Testis (tissue), 5 donors: ENCODE measurements at places on chromosomes 2 and 18.

GRCh38 chr2:8611700-8612099 lies 70.2 kb upstream of the ID2 start:
- no peak for DNase-seq

- no peak for DNase-seq
Measured at GRCh38 chr18:45871431-45872084, 46.1 kb downstream of the SIGLEC15 start.

GRCh38 chr2:232646726-232647125 lies 13.3 kb downstream of the EFHD1 start:
- no peak for DNase-seq

- peak; percentile 21 for DNase-seq
Measured at GRCh38 chr2:228689053-228689452, 507.6 kb upstream of the SPHKAP start.

DNA sequence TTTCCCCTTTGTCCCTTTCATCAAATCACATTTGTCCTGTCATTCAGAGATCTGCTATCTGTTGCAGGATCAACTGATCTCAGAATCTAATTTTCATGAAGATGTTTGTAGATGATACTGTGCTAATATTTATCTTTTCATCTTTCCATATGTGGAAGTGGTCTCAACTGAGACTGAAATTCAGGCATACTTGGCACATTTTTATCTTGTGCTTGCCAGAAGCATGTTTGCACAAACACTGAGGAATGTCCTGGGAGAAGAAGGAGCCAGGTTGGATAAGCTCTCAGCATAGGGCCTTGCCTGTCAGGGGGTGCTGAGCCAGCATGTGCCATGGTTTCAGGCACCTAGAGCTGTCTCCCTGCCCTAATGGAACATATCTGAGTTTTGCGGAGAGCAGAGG lies 24.5 kb upstream of the MMADHC start:
- DNase-seq: no peak

- no peak for DNase-seq
Measured at GRCh38 chr2:68320118-68320641, 431 bp upstream of the CNRIP1 start.

GRCh38 chr2:117958186-117958585 lies 55.7 kb downstream of the CCDC93 start:
- DNase-seq: no peak

DNA sequence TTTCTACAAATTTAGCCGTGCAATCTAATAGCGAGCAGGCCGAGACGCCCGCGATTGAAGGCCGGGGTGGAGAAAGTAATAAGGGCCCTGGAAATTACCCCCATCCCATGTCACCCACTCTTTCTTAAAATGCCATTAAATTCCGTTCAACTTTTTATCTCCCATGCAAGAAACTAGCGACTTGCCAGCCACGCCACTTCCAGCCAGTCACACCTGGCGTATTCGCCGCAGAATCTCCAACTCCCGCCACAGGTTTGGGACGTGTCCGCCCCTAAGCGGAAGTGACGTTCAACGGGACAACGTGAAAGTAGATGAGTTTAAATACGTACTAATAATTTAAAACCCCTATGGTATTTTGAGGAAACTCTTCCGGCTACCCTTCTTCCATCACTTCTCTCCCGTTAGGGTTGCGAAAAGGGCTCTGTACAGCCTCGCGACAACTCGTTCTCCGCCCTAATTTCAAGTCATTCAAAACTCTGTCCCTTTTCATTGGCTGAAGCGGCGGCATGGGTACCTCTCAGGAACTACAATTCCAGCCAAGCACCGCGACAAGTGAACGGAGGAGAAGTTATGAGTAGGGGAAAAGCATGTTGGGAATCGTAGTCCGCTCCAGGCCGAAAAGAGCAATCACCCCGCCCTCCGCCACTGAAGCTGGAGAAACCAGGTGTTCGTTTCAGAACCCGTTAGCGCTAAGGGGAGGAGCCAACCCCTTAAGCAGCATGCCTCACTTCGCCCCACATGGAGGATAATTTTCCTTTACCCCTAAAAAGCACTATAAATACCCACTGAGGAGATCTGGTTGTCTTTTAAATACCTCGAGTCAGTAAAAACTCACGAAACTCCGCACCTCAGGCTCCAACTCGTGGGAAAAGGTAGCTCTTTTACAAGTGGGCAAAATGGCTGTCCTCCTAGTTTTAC lies at the start of gene ZRANB3:
Gene ZRANB3, minus strand, starts transcription at position 906 of the 918 bp plus-strand sequence.
- DNase-seq: peak; percentile 99

GRCh38 chr2:234861841-234862735 lies 89.7 kb upstream of the SH3BP4 start:
- peak; percentile 86 for DNase-seq

GRCh38 chr2:46871976-46872381 lies 43.6 kb downstream of the MCFD2 start:
- DNase-seq: no peak

DNA sequence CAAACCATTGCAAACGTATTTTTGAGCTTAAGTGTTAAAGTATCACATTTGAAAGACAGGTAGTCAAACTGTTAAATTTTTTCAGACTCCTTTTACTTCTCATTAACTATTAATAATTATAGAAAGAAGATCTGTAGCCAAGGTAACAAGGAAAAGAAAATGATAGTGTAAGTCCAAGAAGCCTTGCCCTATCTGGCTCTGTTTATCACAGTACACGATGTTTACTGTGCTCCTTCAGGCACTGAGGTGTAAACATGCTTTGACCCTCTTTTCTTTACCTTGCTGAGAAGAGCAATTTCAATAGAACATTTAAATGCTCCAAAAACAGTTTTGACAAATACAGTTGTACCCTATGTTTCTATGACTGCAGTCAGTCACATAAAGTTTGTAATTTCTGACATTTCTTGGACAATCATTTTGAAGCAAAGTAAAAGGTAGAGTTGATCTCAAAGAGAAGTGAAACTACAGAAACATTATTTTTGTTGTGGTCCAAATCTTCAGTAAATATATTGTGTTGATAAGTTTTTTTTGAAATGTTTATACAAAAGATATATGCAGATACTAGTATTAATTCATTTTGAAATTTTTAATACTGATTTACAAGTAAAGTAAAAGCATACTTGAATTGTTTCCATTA lies 152.6 kb upstream of the KYNU start:
- DNase-seq: no peak

- DNase-seq: no peak
Measured at GRCh38 chr18:70110678-70111077, 94.8 kb downstream of the RTTN start.

DNA sequence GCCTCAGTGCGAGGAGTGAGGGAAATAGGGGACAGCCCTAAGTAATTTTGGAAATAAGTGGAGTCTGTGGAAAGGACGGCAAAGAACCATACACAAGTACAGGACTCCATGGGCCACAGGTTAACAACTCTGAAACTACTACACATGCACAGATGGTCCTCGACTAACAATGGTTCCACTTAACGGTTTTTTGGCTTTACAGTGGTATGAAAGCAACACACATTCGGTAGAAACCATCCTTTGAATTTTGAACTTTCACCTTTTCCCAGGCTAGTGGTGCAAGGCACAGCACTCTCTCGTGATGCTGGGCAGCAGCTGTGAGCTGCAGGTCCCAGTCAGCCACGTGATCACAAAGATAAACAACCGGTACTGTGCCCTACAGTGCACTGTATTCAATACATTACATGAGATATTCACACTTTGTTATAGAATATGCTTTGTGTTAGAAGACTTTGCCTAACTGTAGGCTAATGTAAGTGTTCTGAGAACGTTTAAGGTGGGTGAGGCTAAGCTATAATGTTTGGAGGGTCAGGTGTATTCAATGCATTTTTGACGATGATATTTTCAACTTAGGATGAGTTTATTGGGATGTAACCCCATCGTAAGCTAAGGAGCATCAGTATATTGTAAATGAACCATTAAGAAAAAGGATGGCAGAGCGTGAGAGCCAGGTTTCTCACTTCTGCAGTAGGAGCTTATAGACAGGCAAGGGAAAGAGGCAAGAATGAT lies 44.6 kb downstream of the TBC1D8 start:
- DNase-seq: no peak

GRCh38 chr2:42927334-42928160 lies 135.2 kb upstream of the HAAO start:
- DNase-seq: no peak

DNA sequence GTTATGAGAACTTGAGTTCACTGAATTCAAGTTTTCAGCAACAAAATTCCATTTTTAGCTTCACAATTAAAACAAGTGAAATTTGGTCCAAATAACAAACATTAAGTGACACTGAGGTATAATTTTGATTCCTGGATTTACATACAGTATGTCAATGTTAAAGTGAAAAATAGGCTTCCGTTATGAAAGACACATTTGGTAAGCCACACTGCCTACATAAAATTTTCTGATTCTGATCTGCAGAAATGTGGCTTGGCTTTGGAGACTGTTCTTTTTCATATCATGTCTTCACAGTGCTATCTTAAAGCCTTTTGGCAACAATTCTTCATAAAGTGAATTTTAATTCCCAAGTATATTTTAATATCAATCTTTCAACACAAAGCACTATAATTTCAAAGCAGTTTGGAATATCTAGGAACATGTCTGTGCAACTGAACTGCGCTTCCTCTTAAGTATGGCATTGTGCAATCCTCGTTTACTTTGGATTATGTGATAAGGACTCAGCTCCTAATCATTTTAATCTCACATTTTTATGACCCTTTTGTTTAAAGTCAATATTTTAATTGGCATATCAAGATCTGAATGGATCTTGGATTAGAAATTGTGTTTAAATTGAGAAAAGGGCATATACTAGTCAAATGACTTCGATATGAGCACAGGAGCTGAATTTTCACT lies 60.0 kb downstream of the RBMS1 start:
- no peak for DNase-seq

DNA sequence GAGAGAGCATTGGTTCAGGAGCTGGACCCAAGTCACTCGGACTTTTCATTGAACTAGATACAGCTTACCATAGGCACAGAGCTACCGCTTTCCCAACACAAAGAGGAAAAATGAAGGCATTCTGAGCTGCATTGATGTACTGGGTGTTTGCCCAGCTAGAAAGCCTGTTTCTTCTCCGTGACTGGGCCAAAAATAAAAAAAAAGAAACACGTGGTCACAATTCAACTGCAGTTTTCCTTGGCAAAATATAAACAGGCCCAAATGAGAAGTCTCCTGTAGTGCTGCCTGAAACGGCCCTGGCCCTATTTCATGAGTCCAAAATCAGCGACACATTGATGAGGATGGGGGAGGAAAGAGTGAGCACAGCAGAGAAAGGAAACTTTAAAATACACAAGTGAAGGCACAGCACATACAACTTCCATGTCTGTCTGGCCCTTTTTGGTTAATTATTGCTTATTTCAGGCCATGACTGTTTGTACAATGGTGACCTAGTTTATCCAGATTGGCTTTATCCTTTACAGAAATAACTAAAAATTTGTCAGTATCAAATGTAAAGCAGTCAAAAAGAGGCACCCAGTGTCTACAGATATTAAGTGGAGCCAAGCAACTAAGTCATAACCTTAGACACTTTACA lies 179.7 kb downstream of the ICOS start:
- no peak for DNase-seq

GRCh38 chr2:43314299-43314927 lies 88.0 kb upstream of the ZFP36L2 start:
- no peak for DNase-seq

- DNase-seq: no peak
Measured at GRCh38 chr2:39491653-39492052, 54.6 kb upstream of the MAP4K3 start.

GRCh38 chr2:169999054-169999453 lies 171.8 kb downstream of the UBR3 start:
- DNase-seq: no peak

DNA sequence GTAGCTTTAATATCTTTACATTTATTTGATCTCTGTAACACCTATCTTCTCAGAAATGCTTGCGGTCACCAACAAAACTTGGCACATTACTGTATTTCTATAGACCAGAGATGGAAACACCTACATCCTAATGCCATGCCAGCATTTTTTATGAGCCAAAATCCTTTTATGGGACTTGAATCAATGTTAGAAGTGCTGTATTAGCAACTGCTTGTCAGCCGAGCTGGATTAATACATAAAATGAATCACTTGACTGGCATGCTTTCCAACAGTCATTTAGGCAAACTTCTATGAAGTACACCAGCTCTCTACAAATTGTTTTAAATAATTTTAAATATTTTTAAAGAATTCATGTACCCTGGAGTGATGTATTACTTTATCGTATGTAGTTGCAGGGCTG lies 272.9 kb upstream of the NRP2 start:
- no peak for DNase-seq

DNA sequence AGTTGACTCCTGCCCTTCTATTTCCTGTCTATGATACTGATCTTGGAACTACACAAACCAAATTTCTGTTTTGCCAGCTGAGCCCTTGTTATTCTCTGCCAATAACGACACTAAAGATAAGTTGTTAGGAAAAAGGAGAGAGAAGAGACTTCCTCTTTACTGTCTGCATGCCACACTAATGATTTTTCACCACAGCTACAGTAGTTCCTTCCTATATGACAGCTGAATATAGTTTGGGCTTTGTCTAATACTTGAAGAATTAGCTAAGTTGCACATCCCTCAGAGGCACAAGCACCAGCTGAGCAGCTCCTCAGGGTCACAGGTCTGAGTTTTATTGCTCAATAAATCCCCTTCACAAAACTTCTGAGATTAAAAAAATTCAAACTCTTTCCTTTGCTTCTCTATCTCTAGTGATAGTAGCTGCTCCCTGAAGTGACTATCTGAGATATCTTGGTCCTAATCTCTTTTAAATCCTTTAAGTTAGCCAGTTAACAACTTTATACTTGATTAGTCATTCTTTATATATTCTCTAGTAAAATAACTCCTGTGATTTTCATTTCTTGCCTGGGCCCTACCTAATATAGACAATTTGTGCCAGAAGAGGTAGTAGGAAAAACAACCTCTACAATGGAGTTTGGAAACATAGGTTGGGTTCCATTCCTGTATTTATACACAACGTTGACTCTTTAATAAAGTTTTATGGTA lies 253.0 kb upstream of the CNTNAP5 start:
- DNase-seq: no peak

GRCh38 chr2:45841752-45842407 lies 190.4 kb downstream of the PRKCE start:
- no peak for DNase-seq

GRCh38 chr18:45945669-45946068 lies 21.5 kb downstream of the EPG5 start:
- DNase-seq: no peak

GRCh38 chr2:208147759-208148158 lies 1.8 kb upstream of the CRYGB start:
- no peak for DNase-seq

DNA sequence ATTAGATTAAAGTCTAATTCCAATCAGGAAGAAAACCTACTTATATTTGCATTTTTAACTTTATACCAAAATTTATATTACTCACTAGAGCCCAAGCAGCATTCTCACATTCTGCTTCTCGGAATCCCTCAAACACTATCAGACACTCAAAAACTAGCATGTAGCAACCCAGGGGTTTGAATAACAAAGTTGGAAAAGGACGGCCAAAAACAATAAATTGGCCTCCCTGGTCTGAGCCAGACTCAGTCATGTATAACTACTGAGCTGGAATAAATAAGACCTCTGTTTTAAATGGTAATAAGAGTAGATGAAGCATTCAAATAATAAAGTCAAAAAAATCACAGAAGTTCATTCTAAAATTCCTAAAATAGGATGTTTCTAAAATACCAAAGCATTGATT lies 290.9 kb downstream of the IRS1 start:
- no peak for DNase-seq
